ENCODE measurements at places on chromosomes 1 and 21.
A peak's percentile ranks its signal among the peaks of the same experiment; 100 is the strongest.

- DNase-seq, result no peak
These were observed 45.5 kb upstream of the PLXNA2 start for GRCh38 chr1:208289716-208290115.

- no peak for DNase-seq
These were observed 13.0 kb downstream of the CAPN8 start for GRCh38 chr1:223652436-223652941.

DNA sequence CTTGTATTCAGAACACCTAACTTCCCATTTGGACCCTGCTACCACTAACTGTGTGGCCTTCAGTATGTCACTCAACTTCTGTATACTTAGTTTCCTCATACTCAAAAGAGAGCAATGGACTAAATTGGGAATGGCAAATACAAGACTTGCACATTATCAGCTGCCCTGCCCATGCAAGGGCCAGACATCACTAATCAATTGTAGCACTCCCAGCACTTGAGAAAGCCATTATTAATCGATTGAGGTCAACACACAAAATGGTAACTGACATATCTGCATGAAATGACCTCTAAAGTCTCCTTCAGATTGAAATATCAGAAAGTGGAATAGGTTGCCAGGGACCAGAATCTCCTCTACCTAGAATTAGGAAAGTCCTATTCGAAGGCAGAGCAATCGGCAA, 59.2 kb downstream of the MT1HL1 start:
- DNase-seq, result no peak

- DNase-seq, result no peak
These were observed 24.6 kb downstream of the RAVER2 start for GRCh38 chr1:64769482-64769881.

GRCh38 chr1:245704765-245705164, 550.0 kb downstream of the KIF26B start:
- DNase-seq, result no peak

DNA sequence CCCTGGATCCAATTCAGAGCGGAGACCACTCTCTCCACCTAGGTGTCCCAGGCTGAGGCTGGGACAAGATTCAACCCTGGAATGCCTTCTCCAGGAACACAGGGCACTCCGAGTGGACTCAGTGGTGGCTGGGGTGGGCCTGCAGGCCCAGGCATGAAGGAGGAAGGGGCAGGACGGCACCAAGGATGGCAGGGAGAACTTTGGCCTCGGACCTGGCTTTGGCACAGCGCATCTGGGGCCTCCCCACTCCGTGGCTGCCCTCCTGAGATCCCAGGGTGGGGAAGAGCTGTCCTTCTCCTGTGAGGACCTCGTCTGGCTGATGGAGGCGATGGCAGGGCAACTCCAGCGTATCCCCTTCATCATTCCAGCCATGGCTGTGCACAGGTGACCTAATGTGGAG, 35.6 kb downstream of the DHCR24 start:
- no peak for DNase-seq

DNA sequence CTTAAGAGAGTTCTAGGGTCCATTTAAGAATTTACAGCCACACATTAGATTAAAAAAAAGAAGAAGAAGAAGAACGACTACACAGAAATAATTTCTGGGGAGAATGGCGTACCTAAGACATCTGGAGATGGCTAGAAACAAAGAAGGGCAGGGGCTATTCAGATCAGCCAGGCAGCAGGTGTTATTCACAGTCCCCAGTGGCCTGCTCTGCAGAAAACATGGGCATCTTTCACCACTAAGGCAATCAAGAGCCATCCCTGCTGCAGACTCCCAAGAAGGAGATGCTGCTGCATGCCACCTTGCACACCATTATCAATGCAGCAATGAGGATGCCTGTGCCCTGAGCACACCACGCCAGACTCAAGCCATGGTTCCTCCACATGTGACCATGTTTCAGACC, 7.9 kb upstream of the FCRL2 start:
- no peak for DNase-seq

GRCh38 chr1:25556791-25557476, 13.5 kb downstream of the LDLRAP1 start:
- no peak for DNase-seq

DNA sequence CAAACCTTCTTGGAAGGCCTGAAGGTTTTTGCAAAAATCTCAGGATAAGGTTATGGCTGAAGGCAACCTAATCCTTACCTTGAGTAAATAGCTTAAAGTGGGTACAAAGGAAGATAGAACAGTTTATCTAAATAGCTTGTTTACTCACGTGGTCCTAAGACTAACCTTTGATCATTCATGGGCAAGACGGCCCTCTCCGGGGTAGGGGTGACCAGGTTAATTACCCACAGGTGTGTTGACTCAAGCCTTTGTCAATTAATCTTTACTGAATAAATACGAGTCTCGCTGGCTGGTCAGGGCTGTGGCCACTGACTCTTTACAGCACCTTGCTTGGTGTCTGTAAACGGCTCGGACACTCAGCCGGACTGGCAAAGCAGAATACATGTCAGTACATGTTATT, 10.8 kb downstream of the AADACL4 start:
- DNase-seq, result no peak

DNA sequence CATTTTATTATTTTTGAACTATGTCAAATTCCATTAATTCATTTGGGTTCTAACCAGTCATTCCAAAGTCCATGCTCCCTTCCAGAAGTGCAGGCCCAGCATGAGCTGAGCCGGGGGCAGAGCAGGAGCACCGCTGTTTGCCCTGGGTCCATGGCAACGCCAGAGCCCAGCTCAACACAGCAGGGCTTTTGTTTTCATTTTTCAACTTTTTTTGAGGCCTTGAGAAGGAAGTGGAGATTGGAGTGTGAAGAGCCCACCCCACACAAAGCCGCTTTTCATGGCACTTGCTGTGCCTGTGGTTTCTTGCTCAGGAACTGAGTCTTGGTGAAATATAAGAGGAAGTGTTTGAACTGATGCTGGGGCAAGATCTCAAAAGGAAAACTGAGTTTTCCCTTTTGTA, 13.2 kb upstream of the PRMT2 start:
- no peak for DNase-seq

DNA sequence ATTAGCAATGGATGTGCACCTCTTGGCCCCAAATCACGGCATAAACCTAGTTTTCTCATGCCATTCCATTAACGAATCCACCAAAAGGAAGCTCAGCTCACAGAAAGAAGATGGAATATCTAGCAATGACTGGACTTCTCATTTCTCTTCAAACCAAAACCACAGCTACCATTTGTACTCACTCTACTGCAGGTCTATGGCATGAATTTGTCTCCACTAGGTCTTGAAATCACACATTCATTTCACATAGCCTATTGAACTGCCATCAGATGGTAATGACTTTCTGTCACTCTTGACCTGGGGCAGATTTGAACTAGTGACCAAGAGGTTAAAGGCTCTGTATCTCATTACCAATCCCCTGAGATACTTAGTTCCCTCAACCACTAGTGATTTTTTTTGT, 382.7 kb downstream of the DPYD start:
- no peak for DNase-seq

DNA sequence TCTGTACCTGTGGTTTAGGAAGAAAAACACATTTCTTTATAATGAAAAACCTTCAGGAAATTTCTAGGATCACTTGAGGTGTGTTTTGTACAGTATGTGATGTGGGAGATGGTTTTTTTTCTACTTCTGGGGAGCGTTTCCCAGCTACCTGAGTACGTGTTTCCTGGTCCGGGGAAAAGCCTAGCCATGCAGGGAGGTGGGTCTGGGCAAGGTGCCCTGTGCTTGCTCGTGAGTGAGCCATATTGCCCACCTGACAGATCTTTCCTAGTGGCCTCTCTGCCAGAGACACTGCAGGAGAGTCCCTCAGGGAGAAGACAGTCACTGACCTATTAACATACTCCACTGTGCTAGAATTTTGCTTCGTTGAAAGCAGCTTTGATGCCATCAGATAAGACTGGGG, 41.3 kb downstream of the TRPM2 start:
- DNase-seq, result no peak

GRCh38 chr1:232273011-232273410, 356.9 kb downstream of the SIPA1L2 start:
- DNase-seq, result no peak

DNA sequence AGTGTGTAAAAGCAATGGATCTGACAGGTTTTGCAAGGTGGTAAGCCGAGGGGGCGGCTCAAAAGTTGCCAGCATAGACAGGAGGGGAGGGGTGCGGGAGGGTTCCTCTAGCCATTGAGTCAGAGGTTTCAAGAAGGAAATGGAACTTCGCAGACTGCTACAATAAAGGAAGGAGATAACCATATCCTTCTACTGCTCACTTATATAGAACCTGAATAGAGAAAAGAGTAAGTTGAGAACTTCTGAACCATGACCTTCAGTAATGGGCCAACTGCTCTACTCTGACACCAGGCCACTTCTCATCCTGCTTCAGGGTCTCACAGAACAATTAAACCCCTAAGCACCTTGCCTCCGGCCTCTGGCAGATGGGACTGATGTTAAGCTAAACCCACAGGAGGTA, 26.3 kb upstream of the BCAR3 start:
- peak; percentile 34 for DNase-seq

- no peak for DNase-seq
These were observed 280 bp upstream of the A3GALT2 start for GRCh38 chr1:33321178-33321577.

GRCh38 chr1:148334339-148335130, 148.6 kb downstream of the PPIAL4G start:
- DNase-seq, result peak; percentile 70

- no peak for DNase-seq
These were observed 59.1 kb downstream of the BCL9 start for GRCh38 chr1:147600119-147601111.

DNA sequence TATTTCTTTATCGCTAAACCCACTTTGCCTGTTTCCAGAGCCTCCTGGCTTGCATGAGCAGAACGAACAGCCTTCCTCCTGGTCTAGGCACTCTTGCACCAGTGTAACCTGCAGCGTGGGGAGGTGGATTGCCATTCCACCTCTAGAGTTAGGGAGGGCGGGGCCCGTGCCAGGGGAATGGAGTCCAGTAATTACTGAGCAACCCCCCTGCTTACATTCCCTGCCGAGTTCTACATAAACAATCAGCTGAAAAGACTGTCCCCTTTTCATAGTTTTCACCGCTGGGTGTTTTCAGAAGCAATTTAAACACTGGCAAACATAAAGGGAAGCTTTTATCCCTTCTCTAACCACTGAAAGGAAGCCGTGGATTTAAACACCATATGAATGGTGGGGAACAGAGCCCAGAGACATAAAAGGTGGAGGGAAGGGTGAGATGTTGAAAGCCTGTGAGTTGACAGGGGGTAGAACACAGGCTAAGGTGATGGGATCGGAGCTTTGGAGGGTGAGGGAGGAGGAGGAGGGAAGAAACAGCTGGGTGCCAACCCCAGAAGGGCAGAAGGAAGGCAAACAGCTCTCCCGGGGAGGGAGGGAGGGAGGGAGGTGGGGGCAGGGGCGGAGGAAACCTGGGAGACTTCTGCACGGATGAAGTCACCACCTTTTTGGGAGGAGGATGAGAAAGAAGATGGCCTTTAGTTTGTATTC, 68.0 kb upstream of the WDR26 start:
- DNase-seq, result no peak

DNA sequence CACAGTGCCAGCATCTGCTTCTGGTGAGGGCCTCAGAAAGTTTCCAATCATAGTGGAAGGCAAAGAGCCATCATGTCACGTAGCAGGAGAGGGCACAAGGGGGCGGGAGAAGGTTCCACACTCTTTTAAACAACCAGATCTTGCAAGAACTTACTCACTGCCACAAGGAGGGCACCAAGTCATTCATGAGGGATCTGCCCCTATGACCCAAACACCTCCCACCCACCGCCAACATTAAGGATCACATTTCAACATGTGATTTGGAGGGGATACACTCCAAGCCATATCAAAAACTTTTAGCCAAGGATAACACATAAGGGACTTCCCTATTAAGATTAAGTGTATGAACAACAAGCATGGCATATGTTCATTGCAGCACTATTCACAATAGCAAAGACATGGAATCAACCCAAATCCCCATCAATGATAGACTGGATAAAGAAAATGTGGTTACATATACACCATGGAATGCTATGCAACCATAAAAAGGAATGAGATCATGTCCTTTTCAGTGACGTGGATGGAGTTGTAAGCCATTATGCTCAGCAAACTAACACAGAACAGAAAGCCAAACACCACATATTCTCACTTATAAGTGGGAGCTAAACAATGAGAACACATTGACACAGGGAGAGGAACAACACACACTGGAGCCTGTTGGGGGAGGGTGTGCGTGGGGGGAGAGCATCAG, 19.9 kb upstream of the SLC35F3 start:
- DNase-seq, result no peak

- DNase-seq, result no peak
These were observed 19.0 kb downstream of the GART start for GRCh38 chr21:33522953-33523349.

- DNase-seq, result no peak
These were observed 15.3 kb downstream of the LDLRAD1 start for GRCh38 chr1:54002544-54003248.

GRCh38 chr1:181425566-181425965, 57.8 kb upstream of the CACNA1E start:
- DNase-seq, result no peak

DNA sequence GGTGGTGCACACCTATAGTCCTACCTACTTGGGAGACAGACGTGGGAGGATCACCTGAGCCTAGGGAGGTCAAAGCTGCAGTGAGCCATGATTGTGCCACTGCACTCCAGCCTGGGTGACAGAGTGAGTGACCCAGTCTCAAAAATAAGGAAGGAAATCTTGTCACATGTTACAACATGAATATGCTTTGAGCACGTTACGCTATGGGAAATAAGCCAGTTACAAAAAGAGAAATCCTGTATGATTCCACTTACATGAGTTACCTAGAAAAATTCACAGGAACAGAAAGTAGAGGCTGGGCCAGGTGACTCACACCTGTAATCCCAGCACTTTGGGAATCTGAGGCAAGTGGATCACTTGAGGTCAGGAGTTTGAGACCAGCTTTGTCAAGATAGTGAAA, 6.7 kb upstream of the PADI6 start:
- DNase-seq, result no peak

- DNase-seq, result no peak
These were observed 66.6 kb upstream of the POU3F1 start for GRCh38 chr1:38113159-38113666.

DNA sequence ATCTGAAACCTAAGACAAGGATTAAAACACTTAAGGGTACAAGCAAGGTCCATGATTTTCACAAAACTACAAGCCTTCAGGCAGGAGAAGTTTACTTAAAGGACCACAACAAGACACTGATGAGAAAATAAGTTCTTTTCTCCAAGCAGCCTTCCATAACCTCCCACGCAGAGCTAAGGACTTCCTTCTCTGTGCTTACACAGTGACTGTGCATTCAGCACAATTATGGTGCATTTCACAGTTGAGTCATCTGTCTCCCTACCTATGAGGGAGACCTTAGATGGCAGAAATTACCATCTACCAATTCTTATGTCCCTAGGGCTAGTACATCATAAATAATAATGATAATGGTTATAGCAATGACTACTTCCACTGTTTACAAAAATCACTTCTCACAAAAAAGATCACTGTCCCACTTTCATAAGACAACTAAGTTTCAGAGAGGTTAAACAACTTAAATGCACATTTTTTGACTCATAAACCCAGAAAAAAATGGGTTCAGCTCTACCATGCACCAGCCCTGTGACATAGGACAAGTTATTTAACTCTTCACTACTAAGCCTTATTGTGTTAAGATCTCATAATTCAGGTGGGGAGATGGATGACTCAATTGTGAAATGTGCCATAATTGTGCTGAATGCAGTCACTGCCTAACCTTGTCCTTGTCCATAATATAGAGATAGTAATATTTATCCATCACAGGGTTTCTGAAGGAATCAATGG, 45.3 kb downstream of the TARBP1 start:
- no peak for DNase-seq

All from stimulated activated CD4-positive, alpha-beta T cell treated with anti-CD3 and anti-CD28 coated beads, Interleukin-4, amount 100 ng/mL, for 4 hours (primary cell).